ENCODE measurements at places on chromosomes 11 and 22.

DNA sequence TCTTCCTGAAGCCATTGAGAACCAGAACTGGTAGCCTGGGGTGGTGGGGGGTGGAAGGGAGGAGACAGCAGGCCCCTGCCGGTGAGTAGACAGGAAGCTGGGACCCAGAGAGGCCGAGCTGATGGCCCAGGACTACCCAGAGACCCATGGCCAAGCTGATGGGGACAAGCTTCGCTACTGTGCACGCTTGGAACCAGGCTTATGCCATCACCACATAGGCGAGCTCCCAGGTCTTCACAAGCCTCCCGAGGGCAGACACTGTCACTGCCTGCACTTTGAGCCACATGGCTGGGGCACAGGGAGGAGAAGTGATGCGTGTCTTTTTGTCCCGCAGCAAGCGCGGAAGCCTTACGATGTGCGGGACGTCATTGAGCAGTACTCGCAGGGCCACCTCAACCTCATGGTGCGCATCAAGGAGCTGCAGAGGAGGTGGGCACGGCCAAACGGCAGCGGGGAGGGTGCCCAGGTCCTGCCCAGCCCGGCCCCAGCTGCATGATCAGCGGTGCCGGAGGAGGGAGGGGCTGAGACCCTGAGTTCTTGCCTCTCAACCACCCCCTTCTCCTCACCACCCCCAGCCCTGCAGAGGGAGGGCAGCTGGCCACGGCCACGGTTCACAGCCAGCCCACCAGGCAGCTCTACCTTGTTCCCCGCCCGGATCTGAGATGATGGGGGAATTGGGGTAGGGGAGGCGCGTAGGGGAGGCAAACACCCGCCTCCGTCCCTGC is 76.0 kb upstream of the KCNQ1OT1 start:
- peak; percentile 59 for DNase-seq

- DNase-seq: no peak
These were observed 326.3 kb downstream of the ETS1 start for GRCh38 chr11:128261011-128261421.

GRCh38 chr11:118437208-118438125 is 1.2 kb downstream of the KMT2A start:
- no peak for DNase-seq

DNA sequence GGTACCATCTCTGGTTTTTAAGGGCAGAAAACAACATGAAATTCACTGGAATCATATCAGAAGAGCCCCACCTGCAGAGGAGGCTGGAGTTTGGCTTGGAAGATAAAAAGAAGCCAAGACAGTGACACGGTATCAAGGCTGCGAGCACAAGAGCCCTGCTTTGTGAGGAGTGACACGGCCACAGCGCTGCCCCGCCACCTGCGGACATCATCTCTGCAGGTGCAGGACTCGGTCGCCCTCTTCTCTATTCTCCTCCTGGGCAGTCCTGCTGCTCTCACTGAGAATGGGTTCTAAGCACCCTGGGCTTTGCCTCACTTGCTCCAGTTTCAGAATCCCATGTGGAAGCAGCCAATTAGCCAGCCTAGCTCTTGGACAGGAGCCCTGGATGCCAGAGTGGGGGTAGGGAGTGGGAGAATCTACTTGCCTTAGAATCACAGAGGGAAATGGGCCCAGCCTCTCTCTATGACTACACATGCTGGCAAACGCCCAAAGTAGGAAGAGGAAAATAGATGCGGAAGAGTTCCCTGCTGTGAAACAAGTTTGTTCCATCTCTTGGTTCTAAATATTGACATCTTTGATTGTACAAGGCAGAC is 17.1 kb downstream of the APOL4 start:
- DNase-seq: no peak

DNA sequence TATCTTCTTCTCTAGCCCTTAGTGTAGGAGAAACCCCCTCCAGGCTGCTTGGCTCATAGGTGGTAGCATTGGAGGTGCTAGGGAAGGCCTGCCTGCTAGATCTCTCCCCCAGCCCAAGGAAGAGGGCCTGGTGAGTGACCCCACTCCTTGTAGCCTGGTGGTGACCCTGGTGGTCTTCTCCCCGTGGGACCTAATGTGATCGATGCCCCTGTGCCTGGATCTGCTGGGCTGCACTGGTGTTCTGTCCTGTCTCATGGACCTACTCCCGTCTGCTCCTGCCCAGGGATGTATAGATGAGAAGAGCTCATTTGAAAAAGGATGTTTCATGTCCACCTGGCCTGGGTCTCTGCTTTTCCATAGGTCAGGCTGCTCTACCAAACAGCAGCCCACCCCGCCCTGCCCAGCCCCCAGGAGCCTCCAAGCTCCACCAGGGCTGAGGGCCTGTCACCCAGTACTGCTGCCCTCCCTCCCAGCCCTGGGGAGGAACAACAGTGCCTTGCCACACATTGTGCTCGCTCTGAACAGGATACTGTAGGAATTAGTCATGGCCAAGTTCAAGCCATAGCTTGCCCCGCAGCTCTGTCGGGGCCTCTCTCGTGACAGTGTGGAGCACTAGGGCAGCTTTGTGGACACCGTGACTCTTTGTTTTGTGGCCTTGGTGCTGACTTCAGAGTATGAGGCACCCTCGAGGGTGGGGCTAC is 19.7 kb downstream of the SLC37A2 start:
- no peak for DNase-seq

DNA sequence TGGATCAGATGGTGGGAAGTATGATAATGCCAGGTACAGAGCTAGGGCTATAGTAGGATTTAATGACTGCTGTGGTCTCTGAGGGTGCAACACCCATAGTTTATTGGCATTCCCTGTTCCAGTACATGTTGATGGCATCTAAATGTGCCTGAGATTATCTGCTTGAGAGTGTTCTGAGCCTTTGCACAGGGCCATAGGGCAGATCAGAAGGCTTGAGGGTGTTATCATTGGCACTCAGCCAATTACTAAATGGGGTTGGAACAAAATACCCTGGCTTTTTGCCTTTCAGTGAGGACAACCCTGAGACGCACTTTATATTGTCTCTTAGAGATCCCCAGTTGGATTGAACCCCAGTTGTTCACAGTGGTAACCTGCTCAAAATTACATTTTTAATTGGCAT is 6.7 kb downstream of the SLC5A12 start:
- DNase-seq: no peak

GRCh38 chr11:94769880-94770279 is 1.7 kb downstream of the AMOTL1 start:
- peak; percentile 38 for DNase-seq

GRCh38 chr11:13118194-13118593 is 109.1 kb downstream of the RASSF10 start:
- DNase-seq: no peak

- DNase-seq: no peak
These were observed 10.4 kb upstream of the MRGPRD start for GRCh38 chr11:68990995-68991780.

DNA sequence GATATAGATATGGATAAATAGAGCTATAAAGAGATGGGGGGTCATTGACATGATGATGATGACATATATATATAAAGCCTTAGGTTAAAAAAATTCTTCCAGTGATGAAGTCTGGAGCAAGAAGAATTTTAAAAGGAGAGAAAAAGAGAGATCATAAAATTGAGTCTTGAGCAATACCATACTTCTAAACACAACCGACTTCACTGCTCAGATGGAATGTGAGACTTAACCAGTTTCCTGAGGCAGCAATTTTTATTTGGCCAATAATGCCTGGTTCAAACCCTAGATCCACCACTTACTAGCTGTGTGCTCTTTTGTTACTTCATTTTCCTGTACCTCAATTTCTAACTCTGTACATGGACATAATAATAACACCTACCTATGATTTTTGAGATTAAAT is 229.5 kb downstream of the TTC28 start:
- DNase-seq: no peak

DNA sequence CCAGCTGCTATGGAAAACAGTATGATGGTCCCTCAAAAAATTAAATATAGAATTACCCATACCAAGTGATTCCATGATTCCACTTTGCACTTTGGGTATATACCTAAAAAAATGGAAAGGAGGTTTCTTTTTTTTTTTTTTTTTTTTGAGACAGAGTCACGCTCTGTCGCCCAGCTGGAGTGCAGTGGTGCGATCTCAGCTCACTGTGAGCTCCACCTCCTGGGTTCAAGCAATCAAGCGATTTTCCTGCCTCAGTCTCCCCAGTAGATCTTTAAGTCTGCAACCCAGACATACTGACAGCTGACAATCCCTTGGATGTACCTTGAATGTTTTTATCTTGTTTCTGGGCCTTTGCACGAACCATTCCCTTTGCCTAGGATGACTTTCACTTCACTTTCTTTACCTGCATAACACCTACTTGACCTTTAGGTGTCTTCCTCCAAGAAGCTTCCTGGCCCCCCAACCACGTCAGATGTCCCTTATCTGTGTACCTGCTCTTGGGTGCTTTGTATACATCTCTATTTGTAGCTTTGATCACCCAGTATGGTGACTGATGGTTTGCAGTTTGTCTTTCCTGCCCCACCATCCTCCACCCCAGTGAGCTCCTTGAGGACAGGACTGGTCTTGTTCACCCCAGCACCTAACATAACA is 11.6 kb downstream of the UCP3 start:
- no peak for DNase-seq

DNA sequence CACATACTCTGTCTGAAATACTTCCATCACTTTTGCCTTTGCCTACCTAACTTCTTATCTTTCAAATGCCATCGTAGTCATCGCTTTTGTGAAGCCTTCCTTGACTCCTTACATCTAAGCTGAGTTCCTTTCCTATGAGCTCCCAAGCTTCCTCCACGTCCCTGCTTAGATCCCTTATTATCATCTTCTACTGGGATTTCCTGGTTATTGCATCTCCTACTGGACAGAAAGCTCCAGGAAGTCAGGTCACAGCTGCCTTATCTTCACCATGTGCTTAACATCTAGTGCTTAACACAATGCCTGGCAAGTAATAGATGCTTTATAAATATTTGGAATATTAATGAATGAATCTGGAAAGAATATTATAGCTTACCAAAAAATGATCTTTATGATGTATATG is 5.9 kb downstream of the YPEL4 start:
- DNase-seq: no peak

DNA sequence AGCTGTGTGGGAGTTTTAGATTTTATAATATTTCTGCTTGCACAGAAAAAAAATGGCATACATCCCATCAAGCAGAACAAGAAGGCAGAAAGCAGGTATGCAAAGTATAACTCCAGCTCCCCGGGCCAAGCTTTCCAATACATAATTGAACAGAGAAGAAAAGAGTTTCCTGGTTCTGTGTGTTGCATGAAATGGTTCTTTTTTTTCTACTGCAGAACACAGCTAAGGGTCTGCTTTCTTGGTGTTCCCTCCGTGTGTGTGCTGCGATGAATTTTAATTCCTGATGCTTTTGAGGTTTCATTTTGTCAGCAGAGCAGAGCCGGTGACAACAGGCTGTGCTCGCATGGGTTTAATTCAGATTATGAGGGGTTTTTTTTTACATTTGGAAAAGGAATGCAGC is 70.7 kb upstream of the TTC12 start:
- DNase-seq: no peak

- DNase-seq: no peak
These were observed 54.3 kb upstream of the VSTM5 start for GRCh38 chr11:93904716-93905115.

- no peak for DNase-seq
These were observed 469.8 kb upstream of the KIRREL3 start for GRCh38 chr11:127470306-127470884.

GRCh38 chr11:32939046-32939445 is 46.4 kb downstream of the QSER1 start:
- no peak for DNase-seq

DNA sequence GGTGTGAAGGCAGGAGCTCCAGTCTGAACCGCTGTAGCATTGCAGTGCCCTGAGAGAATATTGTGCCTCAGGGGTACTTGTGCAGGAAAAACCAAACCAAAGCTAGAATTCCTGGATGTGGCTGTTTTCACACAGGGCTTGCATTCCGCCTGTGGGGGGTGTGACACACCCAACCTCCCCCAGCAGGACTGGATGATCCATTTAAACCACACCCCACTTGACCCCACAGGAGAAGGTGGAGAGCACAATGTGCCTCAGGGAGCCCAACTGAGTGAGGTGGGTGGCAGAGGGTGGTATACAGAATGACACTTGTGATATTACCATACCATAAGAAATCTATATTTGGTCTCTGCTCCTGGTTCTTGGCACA is 66.9 kb upstream of the SLC22A12 start:
- no peak for DNase-seq
